WTC11 (cell line): ENCODE measurements at places on chromosomes 7 and 10.

DNA sequence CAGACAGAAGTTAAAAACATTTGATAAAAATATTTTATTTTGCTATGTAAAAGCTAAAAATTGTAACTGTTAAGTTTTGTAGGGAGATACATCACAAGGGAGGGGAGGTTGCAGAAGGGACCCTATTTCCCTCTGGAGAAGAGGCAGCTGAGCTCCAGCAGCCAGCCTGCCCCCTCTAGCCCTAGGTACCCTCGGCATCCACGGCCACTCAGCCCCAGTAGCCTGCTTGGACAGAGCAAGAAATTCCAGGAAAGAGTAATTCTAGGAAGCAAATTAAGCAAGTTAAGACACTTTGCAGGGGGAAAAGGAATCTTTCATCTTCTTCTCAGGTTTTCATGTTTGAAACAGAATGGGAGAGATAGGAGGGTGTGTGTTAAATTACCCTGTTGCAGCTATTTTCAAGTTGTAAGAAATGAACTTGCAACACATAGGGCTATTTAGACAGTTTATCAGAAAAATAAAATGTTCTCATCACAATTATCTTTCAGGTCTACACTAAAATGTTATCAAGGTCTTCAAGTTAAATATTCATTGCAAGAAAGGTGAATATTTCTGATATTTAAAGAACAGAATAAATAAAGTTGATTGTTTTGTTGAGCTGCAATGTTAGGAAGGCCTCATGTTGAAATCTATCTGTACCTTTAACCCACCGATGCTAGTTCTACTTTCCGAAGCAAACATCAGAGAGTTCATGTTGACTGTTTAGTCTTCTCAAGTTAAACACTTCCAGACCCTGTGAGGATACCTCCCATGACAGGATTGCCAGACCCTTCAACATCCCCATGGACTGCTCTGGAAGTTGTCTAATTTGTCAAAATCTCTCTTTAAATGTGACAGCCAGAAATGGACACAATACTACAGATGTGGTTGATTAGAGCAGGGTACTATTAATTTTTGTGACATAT is 5.5 kb downstream of the SGCE start:
- peak; percentile 20 for DNase-seq

DNA sequence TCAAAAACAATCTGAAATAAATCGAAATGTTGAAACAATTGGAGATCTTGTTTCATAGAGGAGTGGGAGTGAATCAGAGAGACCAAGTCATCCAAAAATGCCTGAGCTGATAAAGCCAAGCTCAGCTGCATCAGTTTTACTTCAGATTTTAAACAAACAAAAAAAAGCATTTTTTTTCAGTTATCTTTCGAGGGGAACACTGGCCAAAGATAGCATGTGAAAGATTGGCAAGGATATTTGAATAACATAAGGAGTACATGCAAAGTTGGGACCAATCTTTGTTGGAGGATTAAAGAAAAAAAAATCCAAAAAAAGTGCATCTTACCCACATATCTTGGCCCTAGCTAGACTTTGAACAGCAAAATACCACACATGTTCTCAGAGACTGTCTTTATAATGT is 47.2 kb downstream of the RHOBTB1 start:
- no peak for DNase-seq

- no peak for DNase-seq
These were observed 24.0 kb upstream of the ACTR3B start for GRCh38 chr7:152735443-152736004.

DNA sequence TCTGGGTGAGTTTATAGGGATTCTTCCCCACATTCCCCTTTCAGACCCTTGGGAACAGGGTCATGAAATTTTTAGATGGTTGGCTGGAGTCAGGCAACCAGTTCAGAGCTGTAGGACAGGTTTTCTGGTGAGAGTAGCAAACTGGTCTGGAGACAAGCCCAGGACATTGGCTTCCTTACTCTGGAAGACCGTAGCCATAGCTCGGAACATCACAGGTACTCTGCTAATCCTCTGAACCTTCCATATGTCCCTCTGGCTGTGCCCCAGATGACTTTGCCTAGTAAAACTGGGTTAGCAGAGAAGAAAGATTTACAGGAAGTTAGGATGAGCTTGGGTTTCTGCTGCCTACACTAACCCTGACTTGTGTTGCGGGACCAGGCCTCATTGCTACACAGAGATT is 104.5 kb upstream of the MKLN1 start:
- DNase-seq: no peak

- no peak for DNase-seq
These were observed 168.6 kb upstream of the NEBL start for GRCh38 chr10:21065621-21066248.

DNA sequence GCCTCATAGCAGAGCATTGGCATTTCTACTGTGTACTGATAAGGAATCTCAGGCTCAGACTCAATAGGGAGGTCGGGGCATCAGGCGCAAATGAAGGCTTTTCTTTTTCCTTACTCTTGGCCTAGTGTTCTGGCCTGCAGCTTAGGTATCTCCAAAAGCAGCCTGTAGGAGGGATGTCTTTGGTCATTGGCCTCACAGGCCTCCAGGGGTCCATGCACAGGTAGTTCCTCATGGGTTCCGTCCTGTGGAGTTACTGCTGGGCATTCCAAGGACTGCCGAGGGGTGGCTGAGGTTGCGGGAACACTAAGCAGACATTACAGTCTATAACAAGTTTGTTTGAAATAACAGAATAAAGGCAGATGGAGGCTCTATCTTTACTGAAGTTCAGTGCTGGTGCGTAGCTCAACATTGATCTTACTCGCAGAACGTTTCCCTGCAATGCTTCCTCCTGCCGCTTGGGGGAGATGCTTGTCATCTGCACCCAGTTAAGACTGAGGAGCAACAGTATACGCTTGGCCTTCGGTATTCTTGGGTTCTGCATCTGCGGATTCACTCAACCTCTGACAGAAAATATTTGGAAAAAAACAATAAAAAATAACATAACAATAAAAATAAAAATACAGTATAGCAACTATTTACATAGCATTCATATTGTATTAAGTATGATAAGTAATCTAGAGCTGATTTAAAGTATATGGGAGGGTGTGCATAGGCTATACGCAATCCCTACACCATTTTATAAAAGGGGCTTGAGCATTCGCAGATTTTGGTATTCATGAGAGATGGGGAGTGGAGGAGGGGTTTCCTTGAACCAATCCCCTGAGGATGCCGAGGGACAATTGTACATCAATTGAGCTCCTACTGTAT is 58.9 kb downstream of the SH2D4B start:
- peak; percentile 52 for DNase-seq
